ENCODE measurements at places on chromosomes 12 and 14.

DNA sequence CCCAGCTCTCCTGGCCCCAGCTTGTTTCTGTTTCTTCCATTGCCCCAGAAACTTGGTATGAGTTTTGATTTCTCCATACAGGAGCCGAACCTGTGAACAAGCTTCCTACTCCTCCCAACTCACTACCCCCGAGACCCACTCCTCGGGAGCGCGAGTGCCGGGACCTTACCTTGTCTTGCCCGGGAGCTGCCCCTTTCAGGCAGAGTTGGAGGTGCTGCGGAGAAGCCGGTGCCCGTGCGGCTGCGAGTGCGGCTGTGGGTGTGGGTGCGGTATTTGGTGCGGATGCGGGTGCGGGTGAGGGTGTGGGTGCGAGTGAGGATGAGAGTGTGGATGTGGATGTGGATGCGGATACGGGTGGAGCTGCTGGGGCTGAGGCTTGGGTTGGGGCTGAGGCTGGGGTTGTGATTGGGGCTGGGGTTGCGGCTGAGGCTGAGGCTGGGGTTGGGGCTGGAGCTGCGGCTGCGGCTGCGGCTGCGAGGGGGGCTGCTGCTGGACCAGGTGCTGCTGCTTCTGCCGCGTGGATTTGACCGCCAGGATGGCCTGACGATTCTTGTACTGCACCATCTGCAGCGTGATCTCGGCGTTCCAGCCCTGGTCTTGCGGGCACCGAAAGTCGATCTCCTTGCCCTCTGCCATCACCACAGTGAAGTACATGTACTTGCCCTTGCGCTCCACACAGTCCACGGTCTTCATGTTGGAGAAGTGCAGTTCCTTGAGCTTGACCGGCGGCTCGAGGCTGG, 1.1 kb downstream of the PHLDA1 start:
- no peak for DNase-seq

- DNase-seq = no peak
These were observed 407.8 kb upstream of the RGS6 start for GRCh38 chr14:71524320-71524982.

GRCh38 chr12:43676183-43676813, 82.3 kb downstream of the PUS7L start:
- no peak for DNase-seq

DNA sequence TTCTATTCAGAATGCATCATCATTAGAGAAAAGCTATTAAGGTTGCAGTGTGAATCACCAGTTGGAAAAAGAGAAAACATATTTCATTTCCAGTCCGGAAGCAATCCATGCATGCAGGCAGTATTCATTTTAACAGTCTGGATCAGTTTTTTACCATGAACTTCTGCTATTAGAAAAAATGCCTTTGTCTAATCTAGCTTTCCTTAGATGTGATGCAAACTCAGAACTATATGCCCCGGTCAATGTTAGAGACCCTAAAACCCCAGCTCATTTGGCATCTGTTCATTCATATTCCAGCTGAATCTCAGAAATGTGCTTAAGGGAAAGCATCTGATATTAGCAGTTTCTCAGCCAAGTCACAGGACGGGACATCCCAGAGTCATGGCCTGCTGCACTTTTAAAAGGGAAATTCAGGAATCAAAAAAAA, 8.5 kb downstream of the IRAK3 start:
- DNase-seq = no peak

DNA sequence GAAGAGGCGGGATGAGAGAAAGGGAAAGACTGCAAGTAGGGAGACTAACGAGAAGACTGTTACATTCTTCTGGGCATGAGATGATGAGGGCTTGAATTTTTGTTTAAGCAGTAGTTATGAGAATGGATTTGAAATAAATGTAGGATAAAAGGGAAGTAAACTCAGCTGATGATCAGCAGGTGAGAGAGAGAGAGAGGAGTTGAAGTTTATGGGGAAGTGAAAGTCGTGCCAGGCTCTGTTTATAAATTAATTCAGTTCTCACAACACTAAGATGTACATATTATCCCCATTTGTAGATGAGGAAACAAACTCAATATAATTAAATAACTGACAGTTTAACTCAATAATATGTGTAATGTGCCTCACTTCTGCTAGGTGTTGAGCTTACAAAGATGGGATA, 170.0 kb upstream of the RMST start:
- DNase-seq = no peak

- DNase-seq = no peak
These were observed 36.9 kb downstream of the BCL11B start for GRCh38 chr14:99234961-99235571.

- no peak for DNase-seq
These were observed 42.4 kb downstream of the PLEKHG3 start for GRCh38 chr14:64746298-64747250.

DNA sequence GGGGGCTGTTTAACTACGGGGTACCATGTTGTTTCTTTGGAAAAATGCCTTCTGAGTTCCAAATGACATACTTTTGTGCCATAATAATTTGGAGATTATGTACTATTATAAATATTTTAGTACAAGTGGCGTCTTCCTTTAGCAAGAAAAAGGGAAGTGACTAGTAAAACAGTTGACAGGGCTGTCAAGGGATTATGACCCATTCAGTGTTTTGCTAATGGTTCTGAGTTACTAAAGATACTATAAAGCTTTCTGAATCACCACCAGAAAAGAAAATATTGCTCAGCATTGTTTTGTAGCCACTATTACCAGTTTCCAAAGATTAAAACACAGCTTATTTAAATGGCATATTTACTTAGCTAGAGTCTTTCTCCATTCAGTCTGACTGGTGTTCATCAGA, 334.9 kb downstream of the SNAPC1 start:
- DNase-seq = no peak

GRCh38 chr14:77356899-77357298, 20.0 kb downstream of the TMED8 start:
- no peak for DNase-seq

DNA sequence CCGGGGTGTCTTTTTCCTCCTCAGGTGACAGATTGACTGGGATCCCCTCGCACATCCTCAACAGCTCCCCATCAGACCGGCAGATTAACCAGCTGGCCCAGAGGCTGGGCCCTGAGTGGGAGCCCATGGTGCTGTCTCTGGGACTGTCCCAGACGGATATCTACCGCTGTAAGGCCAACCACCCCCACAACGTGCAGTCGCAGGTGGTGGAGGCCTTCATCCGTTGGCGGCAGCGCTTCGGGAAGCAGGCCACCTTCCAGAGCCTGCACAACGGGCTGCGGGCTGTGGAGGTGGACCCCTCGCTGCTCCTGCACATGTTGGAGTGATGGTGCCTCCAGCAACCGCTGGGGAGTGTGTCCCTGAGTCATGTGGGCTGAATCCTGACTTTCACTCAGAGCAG, 172.8 kb downstream of the CRADD start:
- no peak for DNase-seq

- no peak for DNase-seq
These were observed 22.2 kb downstream of the HSD17B6 start for GRCh38 chr12:56785141-56785865.

GRCh38 chr12:122874081-122874480, 21.8 kb downstream of the VPS37B start:
- no peak for DNase-seq

- DNase-seq = no peak
These were observed 362.6 kb downstream of the BCL11B start for GRCh38 chr14:98909251-98909944.

GRCh38 chr14:105026802-105027563, 6.1 kb upstream of the CDCA4 start:
- DNase-seq = no peak

- no peak for DNase-seq
These were observed 41.8 kb downstream of the CORO1C start for GRCh38 chr12:108689314-108690190.

DNA sequence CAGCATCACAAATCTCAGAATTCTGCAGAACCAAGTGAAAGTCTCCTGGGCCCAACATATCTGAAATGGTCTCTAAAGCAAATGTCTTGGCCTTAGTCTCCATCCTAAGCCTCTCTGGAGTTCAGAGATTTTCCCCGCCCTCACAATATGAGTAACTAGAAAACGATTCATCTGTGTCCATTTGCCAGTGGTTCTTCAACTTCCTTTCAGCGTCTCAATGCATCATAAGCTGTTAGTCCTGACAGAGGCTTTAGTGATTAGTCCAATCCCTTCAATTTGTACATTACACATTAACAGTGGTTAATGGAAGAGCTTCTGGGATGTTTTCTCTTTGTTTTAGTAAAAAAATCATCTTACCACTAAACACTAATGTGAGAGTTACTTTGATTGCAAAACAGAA, 17.4 kb downstream of the NPC2 start:
- DNase-seq = no peak

DNA sequence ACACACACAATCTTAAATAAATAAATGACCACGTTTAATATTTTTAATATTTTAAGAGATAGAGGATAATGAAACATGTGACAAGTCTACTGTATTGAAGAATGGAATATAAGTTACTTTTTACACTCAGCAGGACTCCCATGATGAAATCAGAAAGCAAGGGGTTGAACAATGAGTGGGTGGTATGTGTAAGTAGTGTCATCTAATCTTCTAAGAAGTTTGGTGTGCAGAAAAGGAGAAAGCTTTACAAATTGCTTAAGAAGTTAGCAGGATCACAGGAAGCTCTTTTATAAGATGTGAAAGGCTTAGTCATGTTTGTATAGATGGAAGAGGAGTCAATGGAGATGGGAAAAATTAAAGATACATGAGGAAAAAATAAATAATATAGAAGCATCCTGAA, 47.8 kb downstream of the SLC15A5 start:
- DNase-seq = no peak

GRCh38 chr14:91300283-91300895, 55.9 kb upstream of the GPR68 start:
- DNase-seq = no peak

All from NCI-H1092 (cell line).